ENCODE measurements at places on chromosomes 3 and 15.

DNA sequence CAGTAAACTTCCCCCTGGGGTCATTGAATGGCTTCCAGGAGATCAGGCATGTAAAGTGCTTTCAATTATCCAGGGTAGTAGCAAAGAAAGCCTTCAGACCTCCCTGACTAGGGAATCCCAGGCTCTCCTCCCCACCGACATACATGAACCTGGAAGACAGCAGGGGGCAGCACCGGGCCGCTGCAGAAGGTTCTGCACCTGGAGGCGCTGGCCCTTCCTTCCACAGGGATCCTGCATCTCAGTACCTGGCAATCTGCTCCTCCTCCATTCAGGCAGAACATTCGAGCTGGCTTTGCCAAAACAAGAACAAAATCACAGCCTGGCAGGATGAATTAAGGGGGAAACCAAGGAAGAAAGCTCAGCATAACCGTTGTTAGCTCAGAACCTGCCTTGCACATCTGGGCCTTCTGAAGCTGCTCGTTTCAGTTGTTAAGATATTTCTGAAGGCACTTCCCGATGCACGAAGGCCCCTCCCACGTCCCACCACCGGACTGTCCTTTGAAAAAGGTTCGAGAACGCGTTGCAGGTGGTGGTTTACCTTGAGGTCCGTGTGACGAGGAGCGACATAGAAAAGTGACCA lies 237.7 kb downstream of the SLCO3A1 start:
- no peak for DNase-seq

DNA sequence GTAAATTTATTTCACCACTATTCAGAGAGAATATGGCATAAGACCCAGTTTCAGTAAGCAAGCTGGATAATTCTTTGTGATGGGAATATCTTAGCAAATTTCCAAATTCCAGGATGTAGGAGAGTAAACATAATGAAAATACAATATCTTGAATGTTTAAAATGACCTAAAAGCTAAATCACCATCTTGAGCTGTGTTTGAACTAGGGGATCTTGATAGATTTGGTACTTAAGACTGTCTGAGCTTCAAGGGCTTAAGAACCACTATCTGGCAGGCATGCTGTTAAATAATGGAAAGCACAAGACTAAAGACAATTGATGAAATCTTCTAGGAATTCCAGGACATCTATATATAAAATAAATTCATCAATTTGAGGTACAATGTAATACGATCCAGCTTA lies 217.7 kb downstream of the ATP8B4 start:
- no peak for DNase-seq

DNA sequence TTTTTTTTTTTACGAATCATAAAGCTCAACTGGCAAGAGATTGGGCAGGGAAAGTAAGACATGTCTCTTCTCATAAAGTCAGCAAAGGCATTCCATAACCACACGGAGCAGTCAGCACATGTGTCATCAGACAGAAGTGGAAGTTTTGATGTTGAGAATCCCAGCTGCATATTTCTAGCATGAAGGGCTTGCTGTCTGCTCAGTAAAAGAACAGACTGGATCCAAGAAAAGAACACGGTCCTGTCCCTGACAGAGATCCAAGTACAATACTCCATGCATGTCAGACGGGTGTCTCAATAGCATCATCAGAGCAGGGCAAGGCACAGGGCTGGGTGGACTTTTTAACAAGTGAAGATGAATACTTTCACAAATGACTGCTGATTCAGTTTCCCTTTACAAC lies 38.2 kb downstream of the ABI3BP start:
- DNase-seq, result no peak

- DNase-seq, result no peak
These were observed 70.0 kb upstream of the CBLB start for GRCh38 chr3:105938806-105939205.

- peak; percentile 86 for DNase-seq
These were observed 12.7 kb upstream of the CFAP91 start for GRCh38 chr3:119690043-119690656.

GRCh38 chr3:146814601-146815315 lies 209.6 kb upstream of the PLSCR5 start:
- DNase-seq, result no peak

DNA sequence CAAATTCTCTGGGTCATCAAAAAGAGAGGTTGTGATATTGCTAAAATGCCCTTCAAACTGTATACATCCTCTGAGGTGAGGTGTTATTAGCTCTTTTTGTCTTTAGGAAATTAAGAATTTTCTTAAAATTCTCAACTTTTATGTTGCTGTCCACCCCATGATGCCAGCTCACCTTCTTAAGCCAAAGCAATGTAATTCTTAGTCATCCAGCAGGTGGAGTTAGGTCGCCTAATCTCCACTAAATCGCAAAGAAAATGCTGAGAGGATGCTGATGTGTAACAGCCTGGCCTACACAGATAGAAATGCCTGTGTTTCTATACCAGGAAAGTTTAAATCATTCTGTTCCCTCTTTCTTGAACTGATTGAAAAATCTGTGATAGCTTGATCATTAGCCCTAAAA lies 770.2 kb upstream of the ALCAM start:
- peak; percentile 36 for DNase-seq

DNA sequence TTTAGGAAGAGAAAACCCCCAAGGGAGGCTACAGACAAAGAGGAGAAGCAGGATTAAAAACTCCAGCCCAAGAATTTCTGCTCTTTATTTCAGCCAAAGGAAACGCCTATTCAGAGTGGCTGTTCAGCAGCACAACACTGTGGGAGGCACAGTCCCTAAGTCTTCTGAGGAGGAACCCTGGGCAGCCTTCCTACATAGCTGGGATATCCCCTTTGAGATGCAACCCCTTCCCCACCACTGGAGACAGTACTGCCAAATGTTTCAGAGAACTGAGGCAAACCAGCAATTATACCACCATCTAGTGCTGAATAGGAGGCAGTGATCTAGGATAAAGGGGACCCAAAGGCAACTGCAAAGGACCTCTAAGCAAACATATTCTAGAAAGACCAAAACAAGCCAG lies 168.1 kb downstream of the VPS13C start:
- no peak for DNase-seq

DNA sequence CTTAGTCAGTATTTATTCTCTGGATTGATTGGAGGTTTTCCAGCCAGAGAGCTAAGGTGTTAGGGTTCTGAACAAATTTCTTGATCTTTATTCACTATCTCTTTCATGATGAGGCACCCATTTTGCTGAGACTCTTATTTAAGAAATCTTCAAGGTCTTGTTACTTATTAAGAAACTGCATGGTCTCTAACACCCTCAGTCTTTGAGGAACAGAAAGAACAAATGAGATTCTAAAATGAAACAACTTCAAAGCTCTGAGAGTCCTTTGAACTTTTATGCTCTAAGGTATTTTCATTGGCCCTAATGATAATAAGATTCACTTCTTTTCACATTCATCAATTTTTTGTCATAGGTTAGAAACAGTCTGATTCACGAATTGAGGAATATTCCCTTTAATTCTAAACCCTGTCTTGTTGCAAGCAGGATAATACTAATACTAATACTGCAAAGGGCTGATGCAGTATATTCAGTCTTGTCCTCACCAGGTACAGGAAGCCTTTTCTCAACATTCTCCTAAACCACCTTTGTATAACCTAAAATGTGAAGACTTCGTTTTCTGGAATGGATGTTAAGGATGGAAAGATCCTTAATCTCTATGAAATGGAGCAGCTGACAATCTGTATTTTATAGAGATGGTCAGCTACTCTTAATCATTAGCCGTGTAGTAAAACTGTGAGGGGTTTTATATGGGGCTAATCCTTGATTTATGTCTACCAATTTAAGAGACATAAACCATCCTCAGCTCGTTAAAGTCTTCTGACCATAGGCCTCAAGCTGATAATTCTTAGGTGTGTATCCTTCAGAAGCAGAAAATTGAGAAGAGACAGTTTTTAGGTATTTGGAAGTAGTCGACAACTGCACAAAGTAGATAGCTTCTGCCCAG lies 198.3 kb downstream of the OTOL1 start:
- no peak for DNase-seq

DNA sequence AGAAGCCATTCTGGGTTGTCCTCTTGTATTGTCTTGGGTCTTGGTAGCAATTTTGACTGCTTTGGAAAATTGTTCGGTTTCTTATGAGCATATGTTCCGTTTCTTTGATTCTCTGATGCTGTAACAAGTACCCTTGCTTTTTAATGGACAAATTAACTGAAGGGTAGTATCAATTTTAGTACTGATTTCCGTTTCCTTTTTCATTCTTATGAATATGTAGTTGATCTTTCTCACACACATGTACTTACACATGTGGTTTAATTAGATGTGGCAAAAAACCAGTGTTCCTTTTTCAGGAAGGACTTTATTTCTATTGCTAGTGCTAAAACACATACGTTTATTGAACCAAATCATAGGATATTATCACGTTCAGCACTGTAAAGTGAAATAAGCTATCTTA lies 119.1 kb downstream of the TCF12 start:
- DNase-seq, result no peak

GRCh38 chr15:36130641-36131310 lies 448.6 kb upstream of the CDIN1 start:
- DNase-seq, result no peak

GRCh38 chr3:127256733-127257271 lies 31.0 kb downstream of the PRR20G start:
- DNase-seq, result peak; percentile 34

DNA sequence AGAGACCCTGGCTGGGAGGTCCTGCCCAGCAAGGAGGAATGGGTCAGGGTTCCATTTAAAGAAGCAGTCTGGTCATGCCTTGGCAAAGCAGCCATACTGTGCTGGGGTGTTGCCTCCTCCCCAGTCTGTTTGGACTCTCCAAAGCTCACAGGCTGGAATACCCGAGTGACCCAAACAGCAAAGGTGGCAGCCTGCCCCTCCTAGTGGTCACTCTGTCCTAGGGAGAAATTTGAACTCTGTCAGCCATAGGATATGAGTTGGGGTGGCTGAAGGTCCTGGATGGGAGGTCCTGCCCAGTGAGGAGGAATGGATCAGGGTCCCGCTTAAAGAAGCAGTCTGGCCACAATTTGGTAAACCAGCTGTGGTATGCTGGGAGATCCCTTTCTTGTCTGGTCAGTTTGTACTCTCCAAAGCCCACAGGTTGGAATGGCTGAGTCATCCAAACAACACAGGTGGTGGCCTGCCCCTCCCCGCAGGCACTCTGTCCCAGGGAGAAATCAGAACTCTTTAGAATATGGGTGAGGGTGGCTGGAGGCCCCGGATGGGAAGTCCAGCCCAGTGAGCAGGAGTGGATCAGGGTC lies 45.0 kb downstream of the CCR1 start:
- peak; percentile 21 for DNase-seq

DNA sequence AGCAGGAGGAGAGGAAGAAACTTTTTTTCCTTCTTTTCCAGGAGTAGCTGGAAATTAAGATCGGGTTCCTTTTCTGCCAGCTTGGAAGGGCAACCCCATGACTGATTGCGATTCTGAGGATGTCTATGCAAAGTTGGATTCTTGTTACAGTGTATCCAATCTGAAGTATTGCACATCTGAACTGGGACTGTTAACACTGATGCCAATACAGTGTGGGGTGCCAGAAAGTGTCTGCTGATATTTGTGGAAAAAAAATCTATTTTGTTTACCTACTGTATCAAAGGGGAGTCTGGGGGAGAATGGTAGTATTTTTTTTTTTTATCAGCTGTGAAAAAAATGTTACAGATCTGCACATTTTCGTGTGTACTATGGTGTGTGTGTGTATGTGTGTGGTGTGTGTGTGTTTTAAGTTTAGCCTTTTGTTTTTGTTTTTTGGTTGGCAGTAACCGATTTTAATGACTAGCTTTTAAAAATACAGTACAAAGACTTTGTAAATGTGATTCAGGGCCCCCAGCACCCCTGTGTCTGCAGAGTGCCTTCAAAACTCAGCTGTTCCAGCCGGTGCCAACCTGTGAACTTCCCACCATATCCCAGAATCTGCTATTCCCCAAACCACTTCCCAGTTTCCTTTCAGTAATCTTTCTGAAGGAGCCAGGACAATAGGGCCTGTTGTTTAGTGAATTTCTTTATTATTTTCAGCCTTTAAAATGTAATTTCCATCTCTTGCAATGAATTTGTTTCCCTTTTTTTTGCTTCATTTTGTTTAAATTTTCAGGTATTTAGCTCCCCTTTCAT lies 1.9 kb downstream of the RAP2B start:
- no peak for DNase-seq

DNA sequence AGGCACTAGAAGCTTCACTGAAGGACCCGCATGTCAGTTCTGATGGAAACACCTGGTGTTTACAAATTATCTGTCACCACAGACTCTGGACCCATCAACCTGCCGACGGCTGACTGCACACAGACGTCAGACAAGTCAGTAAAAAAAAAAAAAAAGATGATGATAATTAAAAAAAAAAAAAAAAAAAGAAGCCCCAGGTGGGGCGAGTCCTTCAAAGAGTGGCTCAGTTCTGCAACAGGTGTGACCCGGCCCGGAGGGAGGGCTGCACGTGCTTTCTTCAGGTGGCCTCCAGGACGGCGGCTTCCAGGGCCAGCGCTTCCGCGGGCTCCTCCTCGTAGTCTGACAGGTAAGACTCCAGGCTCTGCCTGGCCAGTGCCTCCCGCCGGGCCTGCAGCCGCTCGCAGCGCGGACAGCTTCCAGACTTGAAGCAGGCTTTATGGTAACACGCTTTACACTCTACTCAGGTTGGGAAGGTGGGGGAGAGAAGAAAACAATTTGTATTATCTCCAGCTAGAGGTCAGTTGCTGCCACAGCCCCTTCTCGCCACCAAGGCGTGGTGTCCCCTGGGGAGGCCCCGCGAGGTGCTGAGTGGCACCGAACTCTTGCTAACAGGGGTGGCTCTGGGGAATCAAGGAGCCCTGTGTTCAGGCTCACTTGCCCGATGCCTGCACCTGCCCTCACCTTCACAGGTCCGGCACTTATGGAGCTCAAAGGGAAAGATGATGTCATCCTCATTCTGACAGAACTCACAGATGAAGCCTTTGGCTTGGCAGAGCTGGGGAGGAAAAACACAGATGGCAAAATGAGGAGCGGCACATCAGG lies 61.8 kb downstream of the RUBCN start:
- DNase-seq, result no peak

DNA sequence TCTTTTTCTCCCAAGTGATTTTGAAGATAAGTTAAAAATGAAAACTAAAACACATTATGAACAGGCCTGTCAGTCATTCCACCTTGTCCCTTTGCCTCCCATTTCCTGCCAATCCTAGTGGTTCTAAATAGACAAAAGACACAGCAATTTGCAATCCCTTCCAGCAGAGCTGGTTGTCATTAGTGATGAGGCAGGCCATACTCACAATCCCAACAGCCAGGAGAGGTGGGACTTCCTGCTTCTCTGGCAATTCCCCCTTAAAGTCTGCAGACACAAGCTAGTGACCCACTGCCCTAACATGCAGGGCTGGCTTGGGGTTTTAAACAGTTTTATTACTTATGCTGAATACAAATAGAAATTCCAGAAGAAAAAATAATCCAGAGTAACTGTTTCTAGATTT lies 38.4 kb upstream of the RBP1 start:
- DNase-seq, result no peak

- no peak for DNase-seq
These were observed 190.9 kb downstream of the TJP1 start for GRCh38 chr15:29631076-29632070.

GRCh38 chr15:63381301-63382204 lies at the start of gene CA12:
CA12 (minus strand) TSS chr15:63381846; CDS start chr15:63381720, 126 bp downstream.
- DNase-seq, result no peak

- DNase-seq, result no peak
These were observed 367.8 kb upstream of the UMPS start for GRCh38 chr3:124362455-124362854.

Measured in inflammatory macrophage treated with lipopolysaccharide for 1 hour (primary cell).